HFFc6 (cell line): ENCODE measurements at places on chromosomes 11 and 22.

DNA sequence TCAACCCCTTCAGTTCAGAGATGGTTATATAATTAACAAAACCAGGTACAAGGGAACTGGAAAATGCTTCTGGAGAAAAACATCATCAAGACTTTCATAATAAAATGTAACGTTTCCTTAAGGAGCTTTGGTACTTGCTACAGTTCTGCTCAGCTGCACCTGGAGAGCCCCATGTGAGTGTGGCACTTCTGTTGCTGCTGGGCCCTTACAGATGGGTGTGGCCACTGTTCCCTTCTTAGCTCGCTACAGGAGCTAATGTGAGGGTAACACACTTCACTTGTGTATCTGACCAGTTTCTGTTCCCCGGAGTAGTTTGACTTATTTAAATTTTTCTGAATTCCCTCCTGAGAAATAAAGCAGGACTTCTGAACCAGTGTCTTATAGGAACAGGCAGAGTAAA is 4.0 kb downstream of the POU2AF3 start:
- H3K27me3 ChIP-seq: peaks cover 60% of the 10 kb centered on the region
- DNase-seq: no peak
- no peaks in the 10 kb centered on the region for H3K4me1 ChIP-seq
- H3K27ac ChIP-seq: no peak overlapping the region

GRCh38 chr22:46758867-46759290 is 3.6 kb upstream of the TBC1D22A start:
- H3K27ac ChIP-seq: peak overlapping the region; percentile 15; the same call in 1 of the 2 replicates
- H3K36me3 ChIP-seq: peaks cover 30% of the 10 kb centered on the region
- peaks cover 3% of the 10 kb centered on the region for H3K27me3 ChIP-seq

GRCh38 chr11:131790586-131790985 is 420.2 kb downstream of the NTM start:
- no peaks in the 10 kb centered on the region for H3K4me1 ChIP-seq
- H3K27ac ChIP-seq: no peak overlapping the region
- H3K36me3 ChIP-seq: no peaks in the 10 kb centered on the region

- no peak for DNase-seq
- H3K4me1 ChIP-seq: peaks cover 14% of the 10 kb centered on the region
- peak within 1 kb of the TSS; percentile 47 for H3K4me3 ChIP-seq
- H3K27me3 ChIP-seq: peaks cover 52% of the 10 kb centered on the region
These were observed at the start of gene GLB1L3 for GRCh38 chr11:134275534-134276395. GLB1L3 (plus strand) TSS chr11:134276379; CDS start chr11:134276741, 362 bp downstream.

DNA sequence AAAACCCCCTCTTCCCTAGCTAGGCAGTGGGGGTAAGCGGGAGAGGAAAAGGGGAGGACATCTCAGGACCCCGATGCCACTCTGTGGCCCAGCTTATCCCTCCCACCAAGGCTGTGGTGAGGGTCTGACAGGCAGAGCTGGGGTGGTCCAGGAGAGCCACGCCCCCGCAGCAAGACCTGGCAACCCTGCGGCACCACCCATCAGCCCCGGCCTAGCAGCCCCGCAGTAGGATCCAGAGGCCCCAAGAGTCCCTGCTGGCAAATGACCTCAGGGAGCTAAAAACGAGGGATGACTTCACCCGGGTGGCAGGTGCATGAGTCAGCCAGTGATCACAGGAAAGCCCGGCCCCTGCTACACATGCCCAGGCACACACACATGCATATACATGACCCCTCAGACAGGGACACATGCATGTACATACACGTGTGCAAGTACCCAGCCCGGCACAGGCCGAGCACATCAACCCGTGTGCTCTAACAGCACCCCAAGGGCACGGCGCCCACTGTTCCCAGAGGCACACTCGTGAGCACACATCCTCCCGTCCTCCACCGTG is 32.3 kb downstream of the ARVCF start:
- peak overlapping the region; percentile 38; the same call in 1 of the 2 replicates for H3K27ac ChIP-seq
- H3K27me3 ChIP-seq: peaks cover 4% of the 10 kb centered on the region; the same call in 1 of the 2 replicates

- no peak for DNase-seq
- H3K4me3 ChIP-seq: no peak overlapping the region
- no peaks in the 10 kb centered on the region for H3K36me3 ChIP-seq
These were observed 85.8 kb downstream of the ZBTB16 start for GRCh38 chr11:114145166-114145775.

DNA sequence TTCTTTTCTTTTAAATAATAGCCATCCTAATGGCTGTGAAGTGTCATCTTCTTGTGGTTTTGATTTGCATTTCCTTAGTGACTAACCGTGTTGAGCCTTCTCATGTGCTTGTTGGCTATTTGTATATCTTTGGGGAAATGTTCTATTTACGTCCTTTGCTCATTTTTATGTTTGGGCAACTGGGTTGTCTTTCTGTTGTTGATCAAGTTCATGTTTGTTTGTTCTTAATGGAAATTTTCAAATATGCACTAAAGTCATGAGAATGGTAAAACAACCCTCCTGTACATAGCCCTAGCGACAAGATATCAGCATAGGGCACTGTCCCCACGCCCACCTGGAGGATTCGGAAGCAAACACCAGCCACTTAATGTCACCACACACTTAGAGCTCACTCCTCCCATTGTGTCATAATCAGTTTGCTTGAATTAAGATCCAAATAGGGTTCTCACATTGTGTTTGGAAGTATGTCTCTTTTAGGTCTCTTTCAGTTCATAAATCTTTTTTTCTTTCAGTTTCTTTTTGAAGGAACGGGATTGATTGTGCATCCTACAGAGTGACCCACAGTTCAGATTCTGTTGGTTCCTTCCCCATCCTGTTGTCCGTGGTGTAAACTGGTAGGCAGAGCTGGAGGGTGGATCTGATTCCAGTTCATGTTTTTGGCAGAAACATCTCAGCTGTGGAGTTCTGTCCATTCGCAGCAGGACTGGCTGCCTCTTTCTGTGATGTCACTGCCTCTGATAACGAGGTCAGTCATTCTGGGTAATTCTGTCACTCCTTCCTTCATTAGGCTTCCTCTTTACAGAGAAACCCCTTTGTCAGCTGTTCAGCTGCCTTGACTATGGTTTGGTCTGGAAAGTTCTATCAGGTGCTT is 26.4 kb upstream of the ADORA2A start:
- H3K4me1 ChIP-seq: peaks cover 69% of the 10 kb centered on the region
- peak overlapping the region; percentile 53 for H3K4me3 ChIP-seq
- peaks cover 6% of the 10 kb centered on the region for H3K27me3 ChIP-seq
- H3K27ac ChIP-seq: peak overlapping the region; percentile 78
- peak; percentile 53 for DNase-seq
- peaks cover 48% of the 10 kb centered on the region for H3K36me3 ChIP-seq

- peak overlapping the region; percentile 79; the same call in 1 of the 2 replicates for H3K27ac ChIP-seq
- peaks cover 2% of the 10 kb centered on the region; the same call in 1 of the 2 replicates for H3K27me3 ChIP-seq
- 0 out of 2 replicates have a peak, but pooled peaks cover 5% of the 10 kb centered on the region for H3K36me3 ChIP-seq
- H3K4me1 ChIP-seq: peaks cover 59% of the 10 kb centered on the region
These were observed 52.0 kb downstream of the RELT start for GRCh38 chr11:73428227-73428626.

- H3K27ac ChIP-seq: no peak overlapping the region
- DNase-seq: no peak
- no peaks in the 10 kb centered on the region for H3K36me3 ChIP-seq
- no peak overlapping the region for H3K4me3 ChIP-seq
- no peaks in the 10 kb centered on the region; the same call in 1 of the 2 replicates for H3K27me3 ChIP-seq
These were observed 6.9 kb downstream of the TRABD start for GRCh38 chr22:50192436-50193204.

DNA sequence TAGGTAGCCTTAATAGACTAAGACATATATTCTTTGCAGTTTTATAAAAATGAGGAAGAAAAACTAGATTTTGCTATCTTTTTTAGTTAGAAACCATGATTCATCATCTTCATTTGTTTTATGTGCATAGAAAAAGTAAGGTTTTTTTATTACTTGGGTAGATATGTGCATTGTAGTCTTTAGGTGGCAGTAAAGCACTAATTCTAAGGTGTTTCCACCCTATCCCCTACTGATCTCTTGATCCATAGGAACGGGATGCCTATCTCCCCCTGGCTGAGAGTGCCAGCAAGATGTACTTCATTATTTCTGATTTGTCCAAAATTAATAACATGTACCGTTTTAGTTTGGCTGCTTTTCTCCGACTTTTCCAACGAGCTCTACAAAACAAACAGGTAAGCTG is 148.1 kb downstream of the DYNC2H1 start:
- H3K27me3 ChIP-seq: no peaks in the 10 kb centered on the region
- H3K36me3 ChIP-seq: peaks cover 2% of the 10 kb centered on the region
- peak; percentile 13 for DNase-seq
- no peak overlapping the region for H3K27ac ChIP-seq

DNA sequence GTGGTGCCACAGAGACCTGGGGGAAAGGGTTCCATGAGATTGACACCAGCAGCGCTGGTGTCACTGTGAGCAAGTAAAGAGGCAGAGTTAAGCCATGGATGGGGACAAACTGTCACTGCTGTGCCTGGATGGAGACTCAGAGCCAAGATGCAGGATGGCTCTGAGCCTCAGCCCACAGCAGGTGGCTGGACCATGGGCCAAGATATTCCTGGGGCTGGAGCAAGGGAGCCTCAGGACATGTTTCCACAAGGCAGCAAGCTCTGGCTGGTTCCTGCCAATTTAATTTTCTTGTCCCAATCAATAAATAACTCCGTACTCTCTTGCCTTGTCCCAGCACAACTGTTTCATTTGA is 23.0 kb downstream of the MYO18B start:
- H3K4me3 ChIP-seq: no peak overlapping the region
- H3K27me3 ChIP-seq: peaks cover 8% of the 10 kb centered on the region
- peaks cover 7% of the 10 kb centered on the region for H3K36me3 ChIP-seq
- no peak overlapping the region for H3K27ac ChIP-seq
- peaks cover 6% of the 10 kb centered on the region; the same call in 1 of the 2 replicates for H3K4me1 ChIP-seq

- H3K27me3 ChIP-seq: peaks cover 20% of the 10 kb centered on the region
- no peak overlapping the region for H3K27ac ChIP-seq
- H3K36me3 ChIP-seq: peaks cover 6% of the 10 kb centered on the region; the same call in 1 of the 2 replicates
- DNase-seq: no peak
- no peak overlapping the region for H3K4me3 ChIP-seq
These were observed 48.6 kb downstream of the TRIM29 start for GRCh38 chr11:120089036-120090001.

GRCh38 chr11:27280140-27280539 is 82.9 kb downstream of the CCDC34 start:
- DNase-seq: no peak
- no peak overlapping the region for H3K4me3 ChIP-seq
- H3K4me1 ChIP-seq: peaks cover 30% of the 10 kb centered on the region
- H3K36me3 ChIP-seq: no peaks in the 10 kb centered on the region

DNA sequence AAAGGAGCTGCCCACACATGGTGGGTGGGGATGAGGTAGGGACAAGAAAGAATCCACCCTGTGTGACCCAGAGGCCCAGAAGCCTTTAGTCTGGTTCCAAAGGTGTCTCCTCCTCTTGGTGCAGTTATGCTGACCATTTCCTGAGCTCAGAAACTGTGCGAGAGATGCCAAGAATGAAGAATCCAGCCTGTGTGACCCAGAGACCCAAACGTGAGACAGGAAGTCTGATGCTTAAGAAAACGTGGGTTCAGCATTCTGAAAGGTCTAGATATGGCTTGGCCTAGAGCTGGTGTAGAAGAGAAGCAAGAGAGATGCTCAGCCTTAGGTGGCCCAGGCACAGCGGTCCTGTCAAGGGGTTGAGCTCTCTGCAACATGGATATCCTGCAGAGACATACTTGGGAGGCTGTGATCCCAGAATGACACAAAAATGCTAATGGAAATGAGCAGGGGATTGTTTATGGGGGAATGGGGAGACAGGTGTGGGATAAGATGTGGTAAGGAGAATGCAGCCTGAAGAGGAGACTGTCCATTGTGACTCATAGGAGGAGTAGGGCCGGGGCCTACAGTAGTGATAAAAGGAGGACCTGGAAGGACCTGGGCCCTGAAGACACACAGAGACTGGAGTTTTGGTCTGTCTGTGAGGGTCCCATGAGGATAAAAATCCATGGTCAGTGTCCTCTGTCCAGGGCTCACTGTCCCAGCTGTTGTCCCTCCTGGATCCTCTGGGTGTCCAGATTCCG is 79.0 kb downstream of the ZNF280B start:
- H3K36me3 ChIP-seq: no peaks in the 10 kb centered on the region
- H3K4me1 ChIP-seq: no peaks in the 10 kb centered on the region
- H3K27me3 ChIP-seq: peaks cover 31% of the 10 kb centered on the region
- H3K27ac ChIP-seq: no peak overlapping the region
- H3K4me3 ChIP-seq: no peak overlapping the region
- no peak for DNase-seq

DNA sequence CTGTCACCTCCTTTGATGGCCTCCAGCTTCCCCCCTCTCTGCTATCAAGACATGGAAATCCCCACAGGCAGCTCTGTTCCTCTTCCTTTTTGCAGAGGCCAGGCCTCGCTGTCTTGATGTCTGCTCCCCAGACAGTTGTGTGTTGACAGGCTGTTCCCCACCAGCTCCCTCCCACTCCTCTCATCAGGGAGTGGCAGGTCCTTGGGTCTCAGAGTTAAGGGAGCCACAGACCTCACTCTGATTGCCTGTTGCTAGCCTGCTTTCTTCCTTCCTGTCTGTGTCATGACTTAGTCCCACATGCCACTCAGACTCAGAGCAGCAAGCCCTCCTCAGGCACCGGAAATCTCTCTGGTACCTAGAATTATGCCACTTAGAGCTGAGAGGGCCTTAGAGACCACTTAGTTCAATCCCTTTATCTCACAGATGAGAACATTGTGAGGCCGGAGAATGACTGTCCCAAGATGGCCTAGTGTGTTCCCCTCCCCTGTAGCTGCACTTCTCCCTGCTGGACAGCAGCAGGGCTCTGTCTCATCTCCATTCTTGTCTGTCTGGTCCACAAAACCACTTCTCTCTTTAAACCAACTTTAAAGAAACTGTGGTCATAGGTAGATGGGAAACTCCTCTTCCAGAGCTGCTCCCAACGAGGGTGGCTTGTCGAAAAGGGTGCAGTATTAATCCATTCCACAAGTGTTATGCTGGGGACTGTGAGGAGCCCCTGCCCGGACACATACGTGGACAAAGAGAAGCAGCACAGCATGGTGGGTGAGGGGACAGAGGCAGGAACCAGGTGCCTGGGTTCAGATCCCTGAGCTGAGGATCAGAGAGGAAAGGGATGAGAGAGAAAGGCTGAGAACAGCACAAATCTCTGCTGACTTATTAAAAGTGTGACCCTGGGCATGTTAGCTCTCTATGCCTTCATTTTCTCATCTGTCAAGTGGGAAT is 4.2 kb downstream of the AMPD3 start:
- H3K4me3 ChIP-seq: no peak overlapping the region
- peaks cover 24% of the 10 kb centered on the region for H3K36me3 ChIP-seq
- DNase-seq: no peak
- no peaks in the 10 kb centered on the region; the same call in 1 of the 2 replicates for H3K27me3 ChIP-seq
- peaks cover 41% of the 10 kb centered on the region for H3K4me1 ChIP-seq

DNA sequence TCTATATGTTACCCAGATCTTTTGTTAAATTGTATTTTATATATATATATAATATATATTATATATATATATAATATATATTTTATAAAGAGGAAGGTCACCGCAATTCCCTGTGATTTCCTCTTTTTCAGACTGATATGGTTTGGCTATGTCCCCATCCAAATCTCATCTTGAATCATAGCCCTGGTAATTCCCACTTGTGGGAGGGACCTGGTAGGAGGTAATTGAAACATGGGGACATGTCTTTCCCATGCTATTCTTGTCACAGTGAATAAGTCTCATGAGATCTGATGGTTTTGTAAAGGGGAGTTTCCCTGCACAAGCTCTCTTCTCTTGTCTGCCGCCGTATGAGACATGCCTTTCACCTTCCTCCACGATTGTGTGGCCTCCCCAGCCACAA is 157.6 kb downstream of the RAB38 start:
- no peaks in the 10 kb centered on the region for H3K4me1 ChIP-seq
- H3K27ac ChIP-seq: no peak overlapping the region
- DNase-seq: no peak
- H3K36me3 ChIP-seq: no peaks in the 10 kb centered on the region
- no peak overlapping the region for H3K4me3 ChIP-seq

- peaks cover 22% of the 10 kb centered on the region for H3K4me1 ChIP-seq
- no peak overlapping the region for H3K4me3 ChIP-seq
- no peak overlapping the region for H3K27ac ChIP-seq
- H3K36me3 ChIP-seq: peaks cover 30% of the 10 kb centered on the region
- no peaks in the 10 kb centered on the region for H3K27me3 ChIP-seq
These were observed 30.4 kb downstream of the KIF18A start for GRCh38 chr11:28077521-28077920.
